ENCODE measurements at places on chromosomes 11 and 22.
A peak's percentile ranks its signal among the peaks of the same experiment; 100 is the strongest.

DNA sequence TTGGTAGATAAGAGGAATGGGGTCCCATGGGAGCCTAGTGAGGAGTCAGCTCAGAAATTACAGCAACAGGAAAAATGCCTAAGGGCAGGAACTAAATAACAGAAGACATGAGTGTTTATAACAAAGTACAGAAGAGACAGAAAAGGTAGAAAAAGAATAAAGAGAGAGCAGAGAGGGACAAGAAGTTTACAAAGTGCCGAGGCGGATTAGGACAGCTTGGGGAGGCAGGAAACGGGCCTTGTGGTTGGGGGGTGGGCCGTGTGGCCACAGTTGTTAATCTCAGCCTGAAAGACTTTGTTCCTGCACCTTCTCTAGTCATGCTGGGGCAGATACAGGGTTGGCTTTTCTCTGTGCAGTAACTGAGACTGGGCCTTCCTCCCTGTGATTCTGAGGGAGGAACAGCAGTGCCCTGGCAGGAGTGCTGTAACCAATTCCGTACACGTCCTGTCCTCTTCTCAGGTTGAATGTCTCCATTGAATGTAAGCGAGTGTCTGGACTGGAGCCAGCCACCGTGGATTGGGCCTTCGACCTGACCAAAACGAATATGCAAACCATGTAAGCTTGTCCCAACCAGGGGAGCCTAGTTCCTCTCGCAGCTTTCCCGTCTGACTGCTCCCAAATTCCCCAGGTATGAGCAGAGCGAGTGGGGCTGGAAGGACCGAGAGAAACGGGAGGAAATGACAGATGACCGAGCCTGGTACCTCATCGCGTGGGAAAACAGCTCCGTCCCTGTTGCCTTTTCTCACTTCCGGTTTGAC is 13.2 kb downstream of the NAA40 start:
- DNase-seq, result no peak

DNA sequence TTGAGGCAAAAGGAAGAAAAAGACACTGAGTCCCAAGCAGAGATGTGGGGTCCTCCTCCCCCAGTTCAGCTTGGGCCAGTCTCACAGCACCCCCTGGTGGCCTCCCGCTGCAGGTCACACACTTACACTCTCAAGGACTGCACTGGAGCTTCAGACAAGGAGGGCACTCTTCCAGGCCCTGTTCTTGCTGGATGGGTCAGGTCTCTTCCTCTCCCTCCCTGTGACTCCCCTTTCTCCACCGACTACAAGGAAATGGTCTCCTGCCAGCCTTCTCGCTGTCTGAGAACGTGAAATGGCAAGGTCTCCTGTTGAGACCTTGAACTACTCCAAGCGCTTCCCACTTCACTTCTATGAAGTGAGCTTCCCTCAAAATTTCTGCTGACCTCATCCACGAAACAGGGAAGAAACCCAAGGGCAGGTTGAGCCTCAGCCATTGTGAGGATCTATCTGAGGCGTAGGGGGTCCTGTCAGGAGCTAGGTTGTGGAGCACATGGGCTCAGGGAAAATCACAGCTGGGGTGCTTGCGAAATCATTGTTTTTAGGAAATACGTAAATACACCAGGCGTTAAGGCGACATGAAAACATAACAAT is 11.2 kb upstream of the IGLL1 start:
- peak; percentile 85 for DNase-seq

- no peak for DNase-seq
Measured at GRCh38 chr11:11035331-11035730, 177.5 kb upstream of the ZBED5 start.

- no peak for DNase-seq
Measured at GRCh38 chr22:49271831-49272230, 555.8 kb downstream of the BRD1 start.

DNA sequence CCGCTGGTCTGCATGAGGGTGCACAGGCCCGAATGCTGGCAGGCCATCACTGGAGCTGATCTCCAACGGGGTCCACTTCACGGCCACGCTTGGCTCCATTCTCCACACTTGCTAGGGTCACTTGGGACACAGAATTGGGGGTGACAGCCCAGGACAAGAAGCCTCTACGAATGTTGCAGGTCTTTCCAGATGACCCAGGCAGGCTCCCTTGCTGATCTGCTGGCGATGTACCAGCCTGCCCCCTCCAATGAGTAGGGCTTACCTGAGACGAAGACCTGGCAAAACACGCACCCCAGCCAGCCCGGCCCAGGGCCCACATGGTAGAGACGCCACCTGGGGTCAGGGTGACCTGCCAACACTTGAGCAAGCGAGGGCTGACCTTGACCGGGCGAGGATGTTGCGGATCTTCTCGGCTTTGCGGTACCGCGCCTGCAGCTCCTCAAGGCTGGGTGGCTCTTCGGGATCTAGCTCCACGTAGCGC is 44.9 kb downstream of the C11orf58 start:
- DNase-seq, result no peak

DNA sequence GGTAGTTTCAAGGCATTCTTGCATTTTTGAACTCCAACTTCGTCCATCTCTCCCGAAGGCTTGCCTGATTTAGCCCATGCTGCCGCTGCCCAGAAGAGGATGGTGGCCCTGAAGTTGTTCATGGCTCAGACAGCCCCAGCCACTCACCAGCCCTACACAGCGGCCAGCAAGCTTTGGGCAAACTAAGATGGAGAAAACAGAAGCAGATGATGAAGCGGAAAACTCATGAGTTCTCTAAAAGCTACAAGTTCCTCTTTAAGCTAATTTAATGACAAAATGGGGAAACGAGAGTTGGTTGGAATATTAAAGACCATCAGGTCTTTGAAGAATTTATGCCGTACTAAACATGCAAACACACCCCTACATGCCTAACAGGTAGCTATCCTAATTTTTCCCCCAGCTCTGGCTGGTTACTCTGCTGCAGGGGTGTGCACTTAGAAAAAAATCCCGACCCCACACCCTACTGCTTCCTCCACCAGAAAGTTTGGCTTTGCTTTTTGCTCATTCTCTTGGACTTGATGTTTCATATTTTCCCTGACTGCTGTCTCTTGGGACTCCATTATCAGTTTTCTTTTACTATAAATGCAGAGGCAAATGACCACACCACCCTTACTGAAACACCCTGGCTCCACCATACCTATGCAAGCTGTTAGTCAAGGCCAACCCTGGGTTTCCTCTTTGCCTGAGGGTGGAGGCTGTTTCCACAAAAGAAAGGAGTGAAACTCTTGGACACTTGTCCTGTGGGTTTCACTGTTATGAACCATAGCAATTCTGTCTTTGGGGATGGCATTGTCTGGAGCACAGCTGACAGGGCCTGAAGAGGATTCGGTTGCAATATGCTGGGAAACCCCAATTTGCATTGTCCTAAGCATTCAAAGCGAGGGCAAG is at the start of gene MPEG1:
Gene MPEG1, minus strand, starts transcription at position 184 of the 888 bp plus-strand sequence. Its CDS starts 62 bp downstream, at position 122.
- no peak for DNase-seq

GRCh38 chr22:21074102-21074715 is 28.5 kb downstream of the LRRC74B start:
- DNase-seq, result no peak

- peak; percentile 51 for DNase-seq
Measured at GRCh38 chr11:116454020-116454645, 318.7 kb downstream of the BUD13 start.

DNA sequence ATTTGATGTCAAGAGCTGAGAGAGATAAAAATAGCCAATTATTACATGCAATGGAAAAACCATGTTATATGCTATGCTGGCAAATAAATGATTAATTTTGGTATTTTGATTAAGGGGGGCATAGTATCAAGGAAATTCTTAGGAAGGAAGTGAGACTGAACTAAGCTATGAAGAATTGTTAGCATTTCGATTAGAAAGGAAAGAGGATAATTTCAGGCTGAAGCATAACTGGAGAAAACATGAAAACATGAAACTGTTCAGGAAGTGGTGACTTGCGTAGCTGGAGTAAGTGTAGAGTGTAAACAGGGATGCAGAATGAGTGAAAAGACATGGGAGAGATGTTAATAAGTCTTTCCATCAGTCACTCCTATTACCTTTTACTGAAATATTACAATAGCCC is 6.4 kb downstream of the ACRV1 start:
- DNase-seq, result no peak

DNA sequence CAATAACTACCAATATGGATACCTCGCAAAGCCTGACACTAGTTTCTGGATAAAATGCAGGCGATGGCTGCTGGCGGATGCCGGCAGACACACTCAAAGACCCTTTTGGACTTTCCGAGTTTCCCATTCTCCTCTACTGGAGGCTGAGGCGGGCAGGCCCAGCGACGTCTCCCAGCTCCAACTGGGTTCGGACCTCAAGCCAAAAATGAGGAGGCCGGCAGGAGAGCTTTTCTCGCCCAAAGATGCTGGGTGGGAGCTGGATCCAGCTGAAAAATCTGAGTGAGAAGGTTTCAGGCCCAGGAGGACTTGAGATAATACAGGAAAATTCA is 428 bp upstream of the FEZ1 start:
- DNase-seq, result peak; percentile 66

DNA sequence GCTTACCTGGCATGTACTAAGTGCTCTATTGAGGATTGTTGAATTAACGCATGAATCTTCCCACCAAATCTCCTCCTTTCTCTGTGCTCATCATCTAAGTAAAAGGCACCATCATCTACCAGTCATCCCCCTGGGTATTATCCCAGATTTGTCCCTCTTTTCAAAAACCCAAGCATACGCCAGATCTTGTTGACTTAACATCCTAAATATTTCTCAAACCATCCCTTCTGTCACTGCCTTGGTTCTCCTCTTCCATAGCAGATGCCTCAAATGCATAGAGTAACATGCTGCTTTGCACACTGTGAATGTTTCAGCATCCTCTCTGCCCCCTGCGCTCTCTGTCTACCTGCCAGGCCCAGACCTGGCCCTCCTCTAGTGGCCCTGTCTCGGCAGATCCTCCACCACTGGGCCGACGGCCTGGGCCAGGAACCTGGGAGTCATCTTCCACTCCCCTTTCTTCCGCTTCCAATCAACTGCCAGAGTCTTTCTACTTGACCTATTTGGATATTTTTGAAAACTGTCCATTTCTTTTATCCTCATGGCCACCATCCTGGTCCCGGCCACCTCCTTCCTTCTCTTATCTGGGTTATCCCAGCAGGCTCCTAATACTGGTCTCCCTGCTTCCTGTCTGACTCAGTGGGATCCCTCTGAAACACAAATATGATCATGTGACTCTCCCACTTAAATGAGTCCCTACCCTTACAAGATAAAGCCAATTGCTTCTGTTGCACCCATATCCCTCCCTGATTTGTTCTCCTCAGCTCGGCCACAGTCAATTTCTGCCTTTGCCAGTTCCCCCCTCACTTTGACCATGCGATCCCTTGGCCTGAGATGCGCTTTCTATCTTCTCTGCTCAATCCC is 3.4 kb upstream of the TAB1 start:
- DNase-seq, result no peak

GRCh38 chr11:119419246-119419645 is 3.7 kb downstream of the THY1 start:
- DNase-seq, result no peak

- DNase-seq, result no peak
Measured at GRCh38 chr22:27749597-27750225, 51.8 kb downstream of the MN1 start.

DNA sequence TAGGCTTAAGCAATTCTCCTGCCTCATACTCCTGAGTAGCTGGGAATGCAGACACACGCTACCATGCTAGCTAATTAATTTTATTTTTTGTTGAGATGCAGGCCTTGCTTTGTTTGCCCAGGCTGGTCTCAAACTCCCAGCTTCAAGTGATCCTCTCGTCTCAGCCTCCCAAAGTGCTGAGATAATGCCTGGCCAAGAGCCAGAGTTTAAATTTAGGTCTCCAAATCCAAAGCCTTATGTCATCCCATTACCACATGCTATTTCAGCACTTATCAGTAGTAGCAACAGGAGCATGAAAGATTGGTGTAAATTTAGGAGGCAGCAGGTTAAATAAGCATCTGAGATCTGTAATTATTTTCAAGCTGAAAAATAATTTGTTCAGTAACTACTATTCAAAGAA is 326.1 kb upstream of the ANO5 start:
- no peak for DNase-seq

DNA sequence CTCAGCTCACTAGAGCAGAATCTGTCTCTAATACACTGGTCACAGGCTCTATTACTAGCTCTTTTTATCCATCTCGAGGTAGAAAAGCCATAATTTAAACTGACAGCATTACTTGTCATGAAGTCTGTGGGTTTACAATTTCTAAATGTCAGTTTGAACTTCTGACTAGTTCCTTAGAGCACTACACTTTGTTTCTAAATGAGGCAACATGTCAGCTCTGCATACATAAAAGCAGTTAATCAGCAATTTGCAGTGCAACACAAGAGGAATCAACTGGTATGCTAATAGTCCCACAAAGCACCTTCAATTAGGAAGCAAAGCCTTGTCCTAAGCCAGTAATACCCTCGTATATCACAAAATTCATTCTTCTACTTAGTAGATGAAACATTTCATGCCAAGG is 321.3 kb downstream of the TTC28 start:
- no peak for DNase-seq

DNA sequence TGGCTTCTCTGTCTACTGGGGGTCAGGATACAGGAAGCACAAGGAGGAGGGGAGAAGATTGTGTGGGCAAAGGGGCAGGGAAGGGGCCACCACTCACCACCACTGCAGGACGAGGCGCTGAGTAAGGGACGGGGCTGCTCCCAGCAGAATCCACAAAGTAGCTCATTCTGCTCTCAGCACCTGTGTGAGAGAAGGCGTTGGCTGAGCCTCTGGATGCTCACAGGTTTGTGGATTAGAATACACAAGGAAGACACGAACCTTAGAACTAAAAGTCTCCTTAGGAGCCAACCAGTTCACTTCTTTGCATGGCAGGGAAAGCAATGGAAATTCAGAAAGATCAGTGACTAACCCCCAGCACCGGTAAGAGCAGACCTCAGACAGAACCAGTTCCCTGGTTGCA is 14.4 kb downstream of the ETS1 start:
- no peak for DNase-seq

DNA sequence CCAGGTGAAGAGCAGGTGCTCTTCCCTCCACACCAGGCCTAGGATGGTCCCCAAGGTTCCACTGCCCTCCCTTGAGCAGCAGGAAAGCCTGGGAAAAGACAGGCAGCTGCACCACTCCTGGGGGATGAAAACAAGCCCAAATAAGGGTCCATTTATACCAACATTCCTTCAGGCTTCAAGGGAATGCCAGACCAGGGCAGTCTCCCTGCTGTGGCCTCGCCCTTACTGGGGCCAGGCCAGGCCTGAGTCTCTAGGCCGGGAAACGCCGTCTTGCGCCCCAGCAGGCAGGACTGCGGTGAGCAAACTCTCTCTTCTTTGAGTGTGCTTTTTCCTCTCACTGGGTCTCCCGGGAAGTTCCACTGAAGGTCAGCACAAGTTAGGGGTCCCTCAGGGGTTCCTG is 443.5 kb downstream of the SOX6 start:
- no peak for DNase-seq

DNA sequence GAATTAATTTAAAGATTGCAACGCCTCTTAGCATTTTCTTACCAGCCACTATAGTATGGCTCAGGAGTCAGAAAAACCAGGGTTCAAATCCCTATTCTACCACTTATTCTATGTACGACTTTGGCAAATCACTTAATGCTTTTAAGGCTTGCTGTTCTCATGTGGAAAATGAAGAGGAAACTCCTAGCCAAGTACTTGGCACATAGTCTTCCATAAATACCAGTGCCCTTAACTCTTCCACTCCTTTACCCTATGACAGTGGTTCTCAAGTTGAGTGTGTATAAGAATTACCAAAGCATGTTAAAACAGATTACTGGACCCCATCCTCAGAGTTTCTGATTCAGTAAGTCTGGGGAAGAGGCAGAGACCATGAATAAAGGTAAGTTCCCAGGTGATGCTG is 107.6 kb downstream of the RBFOX2 start:
- no peak for DNase-seq
